ENCODE measurements at places on chromosomes 1 and 21.

DNA sequence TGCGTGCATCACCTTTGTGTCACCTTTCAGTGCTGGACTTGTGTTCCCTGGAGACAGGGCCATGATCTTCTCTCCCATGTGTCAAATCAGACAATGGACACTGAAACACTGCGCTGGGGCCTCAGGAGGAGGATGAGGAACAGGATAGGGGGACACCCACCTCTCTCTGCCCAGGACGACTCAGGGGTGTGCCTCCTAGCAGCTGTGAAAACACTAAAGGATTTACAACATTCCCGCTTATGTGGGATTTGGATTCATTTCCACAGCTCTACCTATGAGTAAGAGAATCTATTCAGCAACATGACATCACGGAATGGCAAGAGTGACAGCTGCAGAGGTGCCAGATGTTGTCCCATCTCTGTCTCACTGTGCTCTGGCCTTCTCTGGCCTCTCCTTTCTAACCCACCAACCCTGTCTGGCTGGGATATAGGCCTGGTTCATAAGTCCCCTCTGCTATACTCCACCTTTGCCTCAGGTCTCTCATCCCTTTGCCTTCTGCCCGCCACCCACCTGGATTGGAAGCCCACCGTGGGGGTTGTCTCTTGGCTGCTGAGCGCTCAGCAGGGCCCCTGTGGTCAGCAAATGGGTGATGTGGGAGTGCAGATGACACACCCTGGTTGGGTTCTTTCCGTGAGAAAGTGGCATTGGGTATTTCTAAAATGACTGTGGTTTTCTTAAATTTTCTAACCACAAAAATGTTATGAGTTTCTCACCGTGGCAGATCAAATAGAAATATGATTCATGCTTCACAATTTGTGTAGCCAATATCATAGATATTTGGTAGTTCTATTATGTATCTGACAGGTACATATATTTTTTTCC lies 47.1 kb upstream of the TLR5 start:
- no peak for DNase-seq

- no peak for DNase-seq
Measured at GRCh38 chr1:168585937-168586336, 9.5 kb downstream of the XCL1 start.

GRCh38 chr1:6935911-6936690 lies 150.8 kb downstream of the CAMTA1 start:
- no peak for DNase-seq

DNA sequence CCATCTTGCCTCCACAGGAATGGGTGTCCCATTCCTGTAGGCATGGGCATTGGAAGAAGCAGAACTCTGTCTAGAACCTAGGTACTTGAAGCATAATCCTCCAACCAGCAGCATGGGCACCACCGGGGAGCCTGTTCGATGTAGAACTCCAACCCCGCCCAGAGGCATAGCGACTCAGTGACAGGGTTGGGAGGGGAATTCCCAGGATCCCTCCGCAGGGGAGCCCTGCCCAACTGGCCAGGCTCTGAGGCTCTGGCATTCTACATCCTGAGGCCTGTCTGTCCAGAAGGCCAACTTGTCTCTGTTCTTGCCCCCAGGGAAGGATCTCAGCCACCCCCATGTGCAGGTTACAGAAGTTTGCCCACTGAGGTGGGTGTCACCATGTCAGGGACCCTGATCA lies 38.2 kb downstream of the CACNA1S start:
- no peak for DNase-seq

DNA sequence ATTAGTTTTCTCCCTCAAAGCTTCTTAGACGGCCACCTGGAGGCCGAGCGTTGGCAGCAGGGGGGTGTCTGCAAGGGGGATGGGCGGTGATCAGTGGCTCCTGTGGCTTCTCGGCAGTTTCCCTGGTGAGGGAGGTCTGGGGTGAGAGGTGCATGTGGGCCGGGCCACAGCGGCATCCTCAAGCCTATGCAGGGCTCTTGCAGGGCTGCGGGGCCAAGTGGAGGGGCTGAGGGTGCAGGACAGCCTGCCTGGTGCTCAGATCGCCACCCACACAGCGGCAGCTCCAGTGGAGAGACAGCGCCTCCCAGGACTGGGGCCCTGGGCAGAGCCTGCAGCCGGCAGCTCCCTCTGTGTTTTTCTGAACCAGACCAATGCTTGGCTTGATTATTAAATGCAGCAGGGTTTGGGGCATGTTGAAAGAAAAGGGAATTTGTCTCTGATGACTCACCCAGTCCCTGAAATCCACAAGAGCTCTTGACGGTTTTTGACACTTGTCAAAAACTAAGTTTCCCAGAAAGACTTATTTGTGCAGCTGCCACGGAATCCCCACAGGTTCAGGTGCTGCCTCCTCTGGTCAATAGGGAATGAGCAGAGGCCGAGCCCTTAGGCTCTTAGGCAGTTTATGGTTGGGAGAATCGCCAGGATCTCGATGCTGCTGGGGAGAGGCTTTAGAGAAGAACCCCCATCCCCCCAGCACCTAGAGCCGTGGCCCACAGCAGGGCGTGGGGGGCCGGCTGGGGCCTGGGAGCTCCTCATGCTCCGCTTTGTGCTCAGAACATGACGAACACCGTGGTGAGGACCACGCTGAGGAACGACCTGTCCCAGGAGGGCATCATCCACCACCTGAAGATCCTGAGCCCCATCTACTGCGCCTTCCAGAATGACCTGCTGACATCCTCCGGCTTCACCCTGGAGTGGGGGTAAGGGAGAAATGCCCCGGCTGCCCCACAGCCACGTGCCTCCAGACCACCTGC lies 54.7 kb downstream of the UMODL1 start:
- no peak for DNase-seq

DNA sequence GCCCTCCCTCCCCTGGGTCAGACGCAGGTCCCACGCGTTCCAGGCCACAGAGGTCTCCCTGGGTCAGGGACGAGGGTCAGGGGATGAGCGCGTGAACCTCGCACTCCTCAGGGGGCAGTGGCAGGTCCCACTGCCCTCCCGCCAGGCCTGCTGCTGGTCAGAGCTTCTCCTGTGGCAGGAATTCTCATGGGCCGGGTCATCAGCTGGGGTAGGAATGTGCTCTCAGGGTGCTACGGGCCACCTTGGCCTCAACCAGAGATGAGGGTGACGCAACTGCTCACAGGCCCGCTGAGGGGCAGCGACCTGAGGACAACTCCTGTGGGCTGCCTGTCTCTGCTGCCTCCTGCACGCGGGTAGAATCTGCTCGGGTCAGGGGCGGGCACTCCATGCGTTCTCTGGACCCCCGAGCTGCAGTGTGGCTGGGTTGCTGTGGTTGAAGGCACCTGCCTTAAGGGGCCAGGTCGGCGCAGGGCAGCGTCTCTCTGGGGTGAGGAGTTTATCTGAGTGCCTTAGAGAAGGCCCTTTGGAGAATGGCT lies 128.8 kb downstream of the PRDM16 start:
- no peak for DNase-seq

GRCh38 chr1:2571348-2571747 lies 15.2 kb downstream of the TNFRSF14 start:
- no peak for DNase-seq

- DNase-seq: no peak
Measured at GRCh38 chr1:223538981-223539380, 126.5 kb downstream of the CAPN8 start.

DNA sequence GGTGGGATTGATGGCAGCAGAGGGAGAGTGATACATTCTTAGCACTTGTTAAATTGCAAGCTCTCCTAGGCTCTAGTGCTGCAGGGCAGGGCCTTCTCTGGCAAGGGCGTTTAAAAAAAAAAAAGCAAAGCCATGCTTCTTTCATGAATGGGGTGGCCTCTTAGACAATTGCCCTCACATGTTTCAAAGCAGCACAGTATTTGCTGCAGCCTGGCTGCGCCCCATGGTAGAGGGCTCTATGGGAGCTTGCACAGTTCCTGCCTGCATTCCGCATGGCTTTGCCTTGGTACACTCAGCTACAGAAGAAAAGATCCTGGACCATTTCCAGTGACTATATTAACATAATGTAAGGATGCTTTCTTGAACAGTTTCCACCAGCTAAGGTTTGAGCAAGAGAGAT lies 267.2 kb downstream of the ZNF648 start:
- DNase-seq: no peak

GRCh38 chr1:93675931-93676330 lies 5.7 kb downstream of the BCAR3 start:
- DNase-seq: no peak

GRCh38 chr1:210384625-210385024 lies 55.9 kb downstream of the HHAT start:
- no peak for DNase-seq

DNA sequence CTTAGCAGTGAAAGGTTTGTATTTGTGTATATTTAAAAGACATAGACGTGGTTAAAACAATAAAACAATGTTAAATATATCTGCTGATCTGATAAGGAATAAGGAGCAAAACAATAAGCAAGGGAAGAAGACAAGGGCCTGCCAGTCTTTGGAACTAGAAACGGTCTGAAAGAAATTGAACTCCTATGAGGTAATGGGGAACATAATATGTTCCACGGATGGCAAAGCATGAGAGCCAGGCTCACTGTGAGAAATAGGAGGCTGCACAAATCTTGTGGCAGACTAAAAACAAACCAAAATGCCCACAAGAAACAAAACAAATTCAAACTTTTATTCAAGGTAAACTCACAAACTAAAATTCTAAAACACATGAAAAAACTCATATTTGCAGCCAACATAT lies 150.5 kb downstream of the NTMT2 start:
- no peak for DNase-seq

- no peak for DNase-seq
Measured at GRCh38 chr1:16145662-16146278, 10.1 kb downstream of the EPHA2 start.

DNA sequence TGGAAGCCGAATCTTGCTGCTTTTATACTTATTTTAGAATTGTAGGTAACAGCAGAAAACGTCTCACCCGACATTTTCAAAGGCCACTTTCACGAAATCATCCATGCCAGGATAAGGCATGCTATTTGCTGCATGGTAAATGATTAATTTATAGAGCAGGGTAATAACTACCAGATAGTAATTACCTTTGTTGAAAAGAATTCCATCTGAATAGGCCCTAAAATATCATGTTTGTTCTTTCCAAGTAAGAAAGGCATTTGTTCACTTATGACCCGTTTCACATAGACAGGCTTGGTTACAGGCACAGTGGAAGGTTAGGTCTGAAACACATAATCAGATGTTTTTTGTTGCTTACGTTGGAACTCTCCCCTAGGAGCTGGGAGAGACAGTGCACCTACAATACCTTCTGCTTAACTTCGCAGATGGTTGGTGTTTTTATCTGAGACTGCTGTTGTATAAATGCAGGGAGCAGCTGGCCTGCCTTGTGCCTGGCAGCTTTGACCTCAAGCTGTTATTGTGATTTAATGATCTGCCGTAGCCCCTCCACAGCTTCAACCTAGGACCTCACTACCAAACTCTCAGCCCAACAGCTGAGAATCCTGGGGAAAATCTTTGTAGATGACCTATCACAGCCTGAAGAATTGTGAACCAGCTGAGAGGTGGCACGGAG lies 1.6 kb downstream of the SLC44A3 start:
- no peak for DNase-seq

GRCh38 chr1:38608202-38608864 lies 251.2 kb downstream of the RRAGC start:
- no peak for DNase-seq

GRCh38 chr1:243917177-243917862 lies 67.3 kb upstream of the AKT3 start:
- DNase-seq: no peak

- no peak for DNase-seq
Measured at GRCh38 chr1:198880397-198880796, 241.6 kb downstream of the PTPRC start.

GRCh38 chr1:232218955-232219865 lies 410.7 kb downstream of the SIPA1L2 start:
- no peak for DNase-seq

- DNase-seq: no peak
Measured at GRCh38 chr1:168825820-168826219, 96.8 kb upstream of the DPT start.

DNA sequence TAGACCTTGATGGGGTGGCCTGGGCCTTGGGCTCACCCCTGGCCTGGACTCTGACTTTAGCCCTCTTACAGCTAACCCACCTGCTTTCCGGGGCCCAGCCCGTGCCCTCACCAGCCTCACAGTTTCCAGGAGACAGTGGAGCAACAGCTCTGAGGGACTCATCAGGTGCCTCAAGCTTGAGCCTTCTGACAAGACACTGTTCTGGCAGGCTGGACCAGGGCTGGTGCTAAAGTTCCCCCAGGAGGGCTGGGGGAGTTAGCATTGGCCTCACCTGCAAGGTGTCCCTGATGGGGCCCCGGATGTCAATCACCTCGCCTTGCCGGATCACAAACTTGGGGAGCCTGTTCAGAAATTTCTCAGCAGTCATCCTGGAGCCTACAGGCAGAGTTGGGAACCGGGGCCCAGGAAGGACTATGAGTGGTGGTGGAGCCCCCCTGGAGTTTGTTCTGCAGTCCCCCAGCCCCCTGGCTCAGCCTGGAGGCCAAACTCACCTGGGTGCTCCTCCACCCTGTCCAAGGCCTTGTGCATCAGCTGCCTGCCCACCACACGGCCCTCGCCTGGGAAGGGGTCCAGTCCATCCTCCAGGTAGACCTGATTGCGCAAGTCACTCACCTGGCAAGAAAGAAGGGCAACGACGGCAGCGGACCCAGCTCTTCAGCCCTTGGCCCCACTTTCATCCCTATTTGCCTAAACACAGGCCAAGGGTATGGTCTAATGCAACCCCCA lies 4.1 kb downstream of the SH3BGRL3 start:
- DNase-seq: no peak

DNA sequence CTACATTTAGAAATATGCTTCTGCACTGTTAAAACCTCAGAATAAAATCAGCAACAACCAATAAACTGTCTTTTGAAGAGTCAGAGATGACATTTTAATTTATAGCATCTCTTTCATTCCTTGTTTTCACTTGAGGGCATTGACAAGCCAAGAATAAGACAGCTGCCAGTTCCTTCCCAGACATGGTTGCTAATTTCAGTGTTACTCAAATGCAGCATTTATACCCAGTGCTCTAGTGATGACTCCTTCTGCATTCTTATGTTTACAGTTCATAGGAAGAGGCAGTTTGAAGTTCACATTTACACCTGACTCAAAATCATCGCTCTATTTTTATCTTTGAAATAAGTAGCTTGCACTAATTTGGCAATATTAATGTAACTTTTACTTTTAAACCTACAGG lies 44.9 kb downstream of the PLA2G4A start:
- DNase-seq: no peak

GRCh38 chr21:41864311-41865001 lies 14.7 kb downstream of the PRDM15 start:
- no peak for DNase-seq

- no peak for DNase-seq
Measured at GRCh38 chr1:227273557-227273956, 44.7 kb downstream of the CDC42BPA start.

GRCh38 chr1:202728951-202729350 lies 18.7 kb upstream of the SYT2 start:
- no peak for DNase-seq

GRCh38 chr1:220918285-220918951 lies 39.2 kb downstream of the HLX start:
- DNase-seq: no peak

DNA sequence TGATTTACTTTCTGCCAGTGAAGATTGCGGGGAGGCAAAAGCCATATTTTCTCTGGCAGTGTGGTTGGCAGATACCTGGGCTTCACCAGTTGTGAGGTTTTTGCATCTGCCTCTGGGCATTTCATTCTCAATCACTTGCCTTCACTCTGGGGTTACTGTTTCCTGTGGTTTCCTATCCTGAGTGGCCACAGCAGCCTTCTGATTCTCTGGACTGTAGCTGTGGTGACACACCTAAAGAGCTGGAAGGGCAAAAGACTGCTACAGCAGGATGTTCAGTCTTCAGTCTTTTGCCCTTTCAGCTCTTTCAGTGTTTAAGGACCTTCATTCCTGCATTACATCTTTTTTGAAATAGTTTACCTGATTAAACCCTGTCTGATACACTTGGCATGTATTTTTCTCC lies 50.5 kb upstream of the GPR52 start:
- no peak for DNase-seq

GRCh38 chr1:41514381-41514780 lies 29.9 kb upstream of the EDN2 start:
- no peak for DNase-seq

All from CD4-positive, alpha-beta T cell treated with Interferon alpha-2 for 1 hour (primary cell).